ENCODE measurements at places on chromosomes 1 and 21.

DNA sequence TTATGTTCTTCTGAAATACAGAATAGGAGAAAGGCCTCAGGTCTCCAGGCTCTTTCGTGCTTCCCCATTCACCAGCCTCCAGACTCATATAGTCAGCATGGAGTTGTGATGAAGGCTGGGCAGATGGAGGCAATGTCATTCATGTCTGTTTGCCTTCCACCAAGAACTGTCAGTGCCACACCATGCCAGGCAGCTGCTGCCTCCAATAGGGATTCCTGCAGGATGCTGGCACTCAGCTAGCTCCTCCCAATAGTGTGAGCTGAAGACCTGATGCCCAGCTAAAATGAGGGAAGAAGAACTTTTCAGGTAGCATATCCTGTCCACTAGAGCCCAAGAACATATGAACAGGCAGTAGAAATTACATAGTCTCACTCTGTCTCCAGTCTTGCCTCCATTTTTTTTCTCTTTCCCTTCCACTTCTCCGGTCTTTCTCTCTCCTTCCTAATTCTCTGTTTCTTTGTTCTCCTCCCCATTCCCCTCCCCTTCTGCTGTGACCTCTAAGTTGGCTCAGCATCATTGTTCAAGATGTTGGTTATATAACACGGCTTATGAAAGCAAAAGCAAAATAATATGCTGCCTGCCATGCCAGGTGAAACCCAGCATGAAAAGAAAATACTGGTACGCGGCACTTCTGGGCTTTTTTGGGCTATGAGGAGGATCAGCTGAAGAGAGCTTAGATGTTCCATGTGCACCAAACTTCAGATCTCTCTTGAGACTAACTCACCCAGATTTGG, 17.3 kb downstream of the GLUL start:
- DNase-seq = no peak

DNA sequence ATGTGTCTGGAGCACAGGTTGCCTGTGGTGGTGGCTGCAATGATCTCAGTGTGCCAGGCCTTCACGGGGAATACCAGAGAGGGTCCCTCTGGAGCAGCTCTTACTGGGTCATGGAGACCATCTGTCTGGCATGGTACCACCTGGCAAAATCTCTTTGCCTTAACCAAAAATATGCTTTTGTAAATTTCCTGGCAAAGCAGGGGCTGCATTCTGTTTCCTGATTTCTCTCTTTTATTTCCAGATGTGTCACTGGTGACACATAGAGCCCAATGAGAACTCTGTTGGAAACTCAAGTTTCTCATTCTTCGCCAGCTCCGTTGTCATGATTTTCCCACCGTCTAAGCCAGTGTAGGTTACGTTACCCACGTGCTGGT, 136.5 kb downstream of the FGGY start:
- no peak for DNase-seq

GRCh38 chr1:83497563-83497962, 501.4 kb downstream of the TTLL7 start:
- DNase-seq = no peak

GRCh38 chr1:158644449-158644848, 39.4 kb downstream of the OR10Z1 start:
- DNase-seq = no peak

DNA sequence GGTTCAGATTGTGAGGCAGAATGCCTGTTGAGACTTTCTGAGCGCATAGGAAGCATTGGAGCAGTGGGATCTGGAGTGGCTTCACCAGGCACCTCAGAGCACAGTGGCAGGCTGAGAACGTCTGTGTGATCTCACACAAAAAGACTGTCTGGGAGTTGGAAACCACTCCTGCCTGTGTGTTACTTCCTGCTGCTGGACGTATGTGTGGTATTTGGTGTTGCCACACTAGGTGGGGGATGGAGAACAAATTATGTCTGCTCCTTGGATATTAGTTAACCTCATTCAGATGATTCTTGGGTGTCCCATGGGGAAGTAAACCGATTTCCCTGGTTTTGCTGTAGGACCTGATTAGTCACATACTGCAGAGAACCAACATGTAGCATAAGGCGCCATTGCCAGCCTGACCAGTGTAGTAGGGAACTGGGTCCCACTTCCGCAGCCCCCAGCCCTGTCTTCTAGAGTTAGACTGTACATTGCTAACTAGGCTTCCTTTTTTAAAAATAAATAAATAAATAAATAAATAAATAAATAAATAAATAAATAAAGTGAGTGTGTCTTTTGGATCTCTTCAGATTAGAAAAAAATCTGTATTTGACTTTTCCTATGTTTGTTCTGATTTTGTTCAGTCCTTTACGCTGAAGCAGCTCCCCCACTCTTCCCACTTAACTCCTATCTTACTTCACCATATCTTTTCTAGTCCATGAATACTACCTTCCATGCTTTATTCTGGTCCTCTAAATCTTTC, 26.9 kb downstream of the UCK2 start:
- no peak for DNase-seq

DNA sequence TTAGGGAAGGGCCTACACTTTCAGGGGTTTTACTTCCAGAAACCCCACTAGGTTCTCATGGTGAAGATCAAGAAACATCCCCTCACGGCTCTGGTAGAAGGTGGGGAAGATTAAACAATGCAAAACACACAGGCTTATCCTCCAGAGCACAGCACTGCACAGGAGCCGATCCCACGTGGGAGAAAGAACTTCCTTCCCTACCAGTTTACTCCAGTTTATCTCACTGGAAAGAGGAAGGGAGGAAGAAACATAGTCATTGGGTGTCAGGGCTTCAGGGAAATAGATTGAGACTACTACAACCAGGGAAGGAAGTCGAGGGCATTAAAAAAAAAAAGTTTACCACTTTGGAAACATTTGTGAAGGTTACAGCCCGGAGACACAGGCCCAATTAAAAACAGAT, 164.4 kb downstream of the NTPCR start:
- no peak for DNase-seq
